ENCODE measurements at places on chromosomes 11 and 22.

GRCh38 chr11:74775762-74776161 is 27.1 kb downstream of the RNF169 start:
- DNase-seq: no peak

DNA sequence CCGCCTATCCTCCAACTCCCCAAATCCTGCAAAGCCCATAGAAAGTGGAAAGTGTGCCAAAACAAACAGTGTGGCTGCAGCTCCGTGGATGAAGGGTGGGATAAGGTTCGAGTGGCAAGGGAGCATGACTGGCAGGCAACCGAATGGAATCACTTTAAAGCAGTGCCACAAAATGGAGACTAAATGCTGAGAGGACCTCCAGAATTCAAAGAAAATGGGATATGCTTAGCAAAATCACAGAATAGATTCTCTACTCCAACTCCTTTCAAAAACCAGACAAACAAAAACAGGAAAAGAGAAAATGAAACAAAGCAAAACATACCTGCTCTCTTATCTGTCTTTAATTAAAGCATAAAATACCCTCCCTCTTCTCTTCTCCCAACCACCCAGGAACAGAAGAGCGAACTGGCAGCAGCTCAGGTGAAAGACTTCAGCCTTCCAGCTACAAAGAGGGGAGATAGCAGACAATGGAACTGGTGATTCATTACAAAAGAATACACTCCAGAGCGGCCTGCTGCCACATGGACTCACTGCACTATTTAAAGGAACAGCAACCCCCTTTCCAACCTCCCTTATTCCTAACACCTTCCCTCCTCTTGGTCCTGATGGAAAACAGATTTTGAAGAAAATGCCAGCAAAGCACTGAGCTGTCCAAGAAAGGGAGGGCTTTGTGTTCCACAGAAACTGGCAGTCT is 118.5 kb downstream of the APOL5 start:
- DNase-seq: no peak

DNA sequence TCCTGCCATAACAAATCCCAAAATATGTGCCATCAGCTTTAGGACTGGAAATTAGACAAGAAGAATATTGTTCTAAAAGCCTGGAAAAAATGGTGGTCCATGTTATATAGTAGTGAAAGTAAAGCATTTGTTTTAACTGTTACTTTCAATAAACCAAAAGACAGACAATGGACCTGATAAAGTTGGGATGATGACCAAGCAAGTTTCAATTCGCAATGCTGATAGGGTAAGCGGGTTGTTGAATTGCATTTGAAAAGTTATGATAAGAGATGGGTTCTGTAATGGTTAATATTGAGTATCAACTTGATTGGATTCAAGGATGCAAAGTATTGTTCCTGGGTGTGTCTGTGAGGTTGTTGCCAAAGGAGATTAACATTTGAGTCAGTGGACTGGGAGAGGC is 131.9 kb upstream of the ZC3H12C start:
- no peak for DNase-seq

GRCh38 chr11:64877390-64878222 is 815 bp downstream of the EHD1 start:
- DNase-seq: no peak

DNA sequence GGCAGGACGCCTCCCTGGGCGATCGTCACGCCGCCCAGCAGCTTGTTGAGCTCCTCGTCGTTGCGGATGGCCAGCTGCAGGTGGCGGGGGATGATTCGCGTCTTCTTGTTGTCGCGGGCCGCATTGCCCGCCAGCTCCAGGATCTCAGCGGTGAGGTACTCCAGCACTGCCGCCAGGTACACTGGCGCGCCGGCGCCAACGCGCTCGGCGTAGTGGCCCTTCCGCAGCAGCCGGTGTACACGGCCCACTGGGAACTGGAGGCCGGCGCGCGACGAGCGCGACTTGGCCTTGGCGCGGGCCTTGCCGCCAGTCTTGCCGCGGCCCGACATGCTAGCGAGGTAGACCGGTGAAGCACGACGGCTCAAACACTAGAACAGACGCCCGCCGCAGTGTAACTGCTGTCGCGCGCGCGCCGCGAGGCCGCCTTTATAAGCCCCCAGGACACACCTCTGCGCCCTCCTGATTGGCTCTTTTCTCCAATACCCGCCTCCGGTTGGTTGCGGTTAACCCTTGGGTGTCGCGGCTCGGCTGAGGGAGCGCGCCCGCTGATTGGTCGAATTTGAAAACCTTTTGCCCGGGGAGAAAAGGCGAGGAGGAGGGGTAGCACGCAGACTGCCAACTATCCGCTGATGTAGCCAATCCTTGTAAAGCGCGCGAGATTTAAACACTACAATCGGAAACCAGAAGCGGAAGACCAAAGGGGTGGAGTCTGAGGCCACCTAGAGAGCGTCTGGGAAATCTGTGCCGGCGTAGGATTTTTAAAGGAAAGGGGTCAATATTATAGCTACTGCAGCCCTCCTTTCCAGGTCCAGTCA is 6.4 kb downstream of the DPAGT1 start:
- peak; percentile 100 for DNase-seq

DNA sequence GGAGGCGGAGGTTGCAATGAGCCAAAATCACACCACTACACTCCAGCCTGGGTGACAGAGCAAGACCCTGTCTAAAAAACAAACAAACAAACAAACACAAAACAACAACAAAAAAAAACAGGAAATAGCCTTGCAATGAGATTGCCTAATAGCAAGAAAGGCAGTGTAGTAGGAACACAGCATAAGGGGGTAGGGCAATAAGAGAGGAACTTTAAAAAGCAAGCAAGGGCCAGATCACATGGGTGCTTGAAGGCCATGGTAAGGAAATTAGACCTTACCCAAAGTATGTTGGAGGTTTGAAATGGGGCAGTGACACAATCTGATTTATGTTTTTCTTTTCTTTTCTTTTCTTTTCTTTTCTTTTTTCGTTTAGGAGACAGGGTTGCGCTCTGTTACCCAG is 34.7 kb upstream of the NRIP3 start:
- DNase-seq: no peak

- DNase-seq: no peak
These were observed 23.9 kb downstream of the ELFN2 start for GRCh38 chr22:37403267-37403960.

- no peak for DNase-seq
These were observed 17.2 kb downstream of the KIAA0930 start for GRCh38 chr22:45223304-45224117.

GRCh38 chr22:27133681-27134314 is 476.4 kb downstream of the MIAT start:
- no peak for DNase-seq

- DNase-seq: no peak
These were observed 164.2 kb downstream of the FAM76B start for GRCh38 chr11:95625164-95625900.

GRCh38 chr11:117657794-117658193 is 139.2 kb downstream of the DSCAML1 start:
- DNase-seq: no peak

GRCh38 chr11:95074792-95075563 is 8.3 kb downstream of the SRSF8 start:
- no peak for DNase-seq

- DNase-seq: no peak
These were observed 419.2 kb downstream of the TENM4 start for GRCh38 chr11:79021601-79022000.

DNA sequence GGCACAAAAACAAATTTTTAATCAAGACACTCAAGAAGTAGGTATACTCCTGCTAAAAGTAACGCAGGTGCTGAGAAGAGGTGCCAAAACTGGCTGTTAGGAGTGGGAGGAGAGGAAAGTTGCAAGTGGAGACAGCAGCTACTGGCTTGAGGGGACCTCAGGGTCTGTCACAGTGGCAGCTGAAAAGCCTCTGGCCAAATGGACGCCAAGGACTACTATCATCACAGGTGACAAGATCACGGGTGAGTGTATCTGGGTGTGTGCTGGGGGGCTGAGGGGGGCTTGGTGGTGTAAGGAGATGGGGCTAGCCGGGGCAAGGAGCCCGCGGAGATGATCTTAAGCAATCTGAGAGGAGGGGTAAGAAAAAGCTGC is 687 bp downstream of the ZNF202 start:
- DNase-seq: no peak

GRCh38 chr11:120709808-120710207 is 198.3 kb downstream of the GRIK4 start:
- DNase-seq: no peak

DNA sequence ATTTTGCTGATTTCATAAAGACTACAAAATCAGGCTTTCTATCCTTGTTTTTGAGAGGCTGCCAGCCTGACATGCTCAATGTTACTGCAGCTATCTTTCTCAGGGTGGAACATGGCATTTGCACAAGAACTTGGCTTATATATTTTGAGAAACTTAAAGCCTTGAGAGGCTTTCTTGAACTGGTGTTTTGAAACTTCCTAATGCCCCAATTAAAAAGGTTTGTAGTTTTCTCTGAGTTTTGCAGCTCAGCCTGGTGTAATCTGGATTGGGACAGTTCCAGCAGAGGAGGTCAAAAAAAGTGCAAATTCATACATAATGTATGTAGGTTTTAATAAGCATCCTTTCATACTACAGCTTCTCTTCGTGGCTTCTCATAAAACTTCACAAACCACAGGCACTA is 223.4 kb downstream of the FAM76B start:
- no peak for DNase-seq

- peak; percentile 48 for DNase-seq
These were observed at the start of gene MTFP1 for GRCh38 chr22:30425616-30426387. TSS of gene MTFP1 (plus strand) at chr22:30425768. CDS start at chr22:30425880, 112 bp downstream.

- no peak for DNase-seq
These were observed 6.7 kb upstream of the GRIA4 start for GRCh38 chr11:105603156-105603555.

DNA sequence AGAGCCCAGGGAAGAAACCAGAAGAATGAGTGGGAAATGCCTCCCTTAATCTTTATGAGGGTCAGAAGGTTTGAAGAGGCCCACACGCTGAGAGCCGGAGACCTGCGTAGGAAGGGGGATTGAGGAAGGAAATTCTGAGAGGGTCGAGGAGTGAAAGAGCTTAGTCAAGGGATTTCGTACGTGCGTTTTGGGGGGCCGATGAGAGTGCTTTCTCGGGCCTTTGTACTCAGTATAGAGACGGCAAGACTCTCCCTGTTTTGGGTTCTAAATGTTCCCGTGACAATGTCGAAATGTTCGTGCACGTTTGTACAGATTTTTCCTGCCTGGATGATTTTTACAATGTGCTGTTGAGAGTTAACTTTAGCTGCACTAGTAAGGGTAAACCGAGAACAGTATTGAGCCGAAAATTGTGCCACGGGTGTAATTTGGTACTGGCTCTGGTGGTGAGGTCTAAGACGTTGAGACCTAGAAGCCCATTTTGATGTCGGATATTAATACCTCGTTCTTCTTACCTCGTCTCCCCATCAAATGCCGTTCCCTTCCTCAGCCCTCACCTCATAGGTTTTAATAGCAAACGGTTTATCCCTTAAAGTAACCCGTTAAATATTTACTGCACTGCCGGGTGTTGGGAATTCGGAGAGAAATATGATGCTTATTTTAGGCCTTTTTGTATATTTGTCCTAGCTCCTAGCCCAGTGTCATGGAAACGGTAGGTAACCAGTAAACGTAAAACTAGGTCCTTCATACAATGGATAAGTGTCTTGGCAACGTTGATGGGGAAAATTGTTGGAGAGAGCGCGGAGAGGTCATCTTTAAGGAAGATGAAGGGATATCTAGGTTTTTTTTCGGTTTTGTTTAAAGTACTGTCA is 734 bp downstream of the C11orf58 start:
- DNase-seq: no peak

DNA sequence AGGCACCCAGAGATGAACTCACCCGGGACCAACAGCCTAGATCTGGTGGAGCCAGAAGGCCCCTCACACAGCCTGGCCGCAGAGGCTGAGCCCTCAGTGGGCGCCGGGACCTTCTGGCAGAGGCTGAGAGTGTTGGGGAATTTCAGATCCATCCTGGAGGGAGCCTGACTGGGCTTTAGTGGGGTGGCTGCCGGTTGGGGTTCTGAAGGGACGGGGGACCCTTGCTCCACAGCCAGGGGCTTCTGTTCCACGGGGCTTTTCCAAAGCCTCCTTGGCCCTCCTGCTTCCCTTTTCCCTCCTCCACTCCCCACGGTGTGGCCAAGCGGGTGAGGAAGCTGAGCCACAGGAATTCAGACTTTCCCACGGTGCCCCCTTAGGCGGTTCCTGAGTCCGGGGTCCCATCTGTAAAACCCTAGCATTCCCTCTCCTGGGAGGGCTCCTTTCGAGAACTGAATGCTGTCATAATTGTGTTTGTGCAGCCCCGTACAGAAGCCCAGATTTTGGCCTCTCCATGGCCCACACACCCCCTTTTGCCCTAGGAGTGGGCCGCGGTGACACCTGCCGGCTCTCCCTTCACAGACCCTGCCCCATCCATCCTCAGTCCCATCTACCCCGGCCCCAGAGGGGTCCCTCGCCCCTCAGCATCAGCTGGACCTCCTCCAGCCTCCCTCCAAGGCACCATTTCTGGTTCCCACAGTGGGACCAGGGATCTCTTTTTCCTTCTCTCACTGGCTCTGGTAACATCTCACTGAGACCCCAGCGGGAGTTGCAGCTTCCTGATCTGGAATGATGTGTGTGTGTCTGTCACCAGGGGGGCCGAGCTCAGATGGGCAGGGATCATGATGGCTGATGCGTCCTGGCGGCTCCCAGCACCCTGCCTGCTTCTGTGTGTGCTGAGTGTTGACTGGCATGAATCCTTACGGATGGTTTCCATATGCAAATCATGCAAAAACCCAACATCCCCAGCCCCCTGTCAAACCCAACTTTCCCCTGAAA is 1048.4 kb downstream of the TBC1D22A start:
- DNase-seq: no peak

GRCh38 chr11:122742301-122743018 is 86.9 kb downstream of the UBASH3B start:
- no peak for DNase-seq

- no peak for DNase-seq
These were observed 5.7 kb downstream of the CD6 start for GRCh38 chr11:60977224-60977623.

- no peak for DNase-seq
These were observed 18.4 kb downstream of the FDX1 start for GRCh38 chr11:110447897-110448745.

DNA sequence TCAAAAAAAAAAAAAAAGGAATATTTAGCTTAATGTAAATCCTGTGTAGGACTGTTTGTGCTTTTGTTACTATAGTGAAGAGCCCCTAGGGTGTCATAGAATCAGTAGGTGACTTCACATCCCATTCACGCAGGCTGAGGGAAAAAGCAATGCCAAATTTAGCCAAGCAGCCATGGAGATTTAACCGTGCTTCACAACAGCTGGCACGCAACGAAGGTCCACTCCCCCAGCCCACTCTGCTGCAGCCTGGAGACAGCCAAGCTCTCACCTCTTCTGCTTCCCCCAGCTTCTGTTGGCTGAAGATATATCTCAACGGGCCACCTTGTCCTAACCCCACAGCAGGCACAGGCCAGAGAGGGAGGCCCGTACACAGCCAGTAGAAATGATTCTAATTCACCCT is 78.8 kb upstream of the BID start:
- no peak for DNase-seq

- DNase-seq: peak; percentile 21
These were observed 1.6 kb downstream of the CD59 start for GRCh38 chr11:33734441-33735270.

DNA sequence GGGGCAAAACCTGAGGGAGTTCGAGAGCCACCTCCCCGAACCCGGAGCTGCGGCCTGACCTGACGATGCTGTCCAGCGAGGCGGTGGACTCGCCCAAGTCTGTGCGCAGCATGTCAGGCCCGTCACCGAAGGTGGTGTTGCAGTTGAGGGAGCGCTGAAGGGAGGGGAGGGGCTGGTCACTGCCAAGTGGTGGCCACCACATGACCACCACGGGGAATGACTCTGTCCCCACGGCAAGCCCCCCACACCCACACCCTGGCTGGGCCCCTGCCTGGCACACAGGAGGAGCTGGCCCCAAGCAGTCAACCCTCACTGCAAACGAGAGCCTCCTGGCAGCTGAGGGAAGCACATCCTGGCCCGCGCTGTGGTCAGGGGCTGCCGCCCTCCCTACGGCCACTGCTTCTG is 30.8 kb downstream of the TRMU start:
- DNase-seq: no peak

All from activated CD4-positive, alpha-beta T cell treated with anti-CD3 and anti-CD28 coated beads, Interleukin-2, amount 10 ng/mL, durations not matched to agents 7 days and 5 days (primary cell).